ENCODE measurements at places on chromosomes 4 and X. TPM values are rescaled to one million over a fixed set of nuclear protein-coding genes. Genes with fewer than 3 reads are reported as not detected.

HELT gene
- not detected for total RNA-seq

FAM184B gene
- total RNA-seq, result 0.17 TPM

GRCh38 chr4:7382634-7383014 lies 52.1 kb downstream of the PSAPL1 start:
- DNase-seq, result no peak

DAPP1 gene
- total RNA-seq, result 18.3 TPM

DNA sequence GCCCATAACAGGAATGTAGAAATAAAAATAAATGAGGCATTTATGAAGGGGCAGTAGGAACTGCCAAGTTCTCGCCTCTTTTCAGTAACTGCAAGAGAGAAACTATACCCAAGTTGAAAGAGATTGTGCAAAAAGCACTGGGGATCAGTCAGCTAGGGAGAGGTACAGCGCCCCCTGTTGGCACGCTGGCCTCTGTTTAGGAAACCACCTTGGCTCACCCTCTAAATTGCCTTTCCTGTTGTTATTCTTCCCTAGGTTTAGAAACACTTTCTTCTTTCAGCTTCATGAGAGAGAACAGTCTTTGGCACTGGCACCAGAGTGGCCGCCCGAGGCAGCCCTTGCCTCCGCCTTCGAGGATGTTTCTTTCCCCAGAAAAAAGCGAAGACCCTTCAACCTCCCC lies 348.5 kb downstream of the MID1IP1 start:
- no peak for DNase-seq

- DNase-seq, result no peak
These were observed 964.3 kb upstream of the TENM3 start for GRCh38 chr4:181278941-181279340.

- DNase-seq, result no peak
These were observed 256.3 kb downstream of the CENPC start for GRCh38 chr4:67288964-67289363.

Measured in epithelial cell of proximal tubule (primary cell).